ENCODE measurements at places on chromosomes 3 and 15.

GRCh38 chr3:188316723-188317070 lies 162.7 kb downstream of the LPP start:
- no peak for DNase-seq

GRCh38 chr3:16334909-16335308 lies 69.9 kb downstream of the OXNAD1 start:
- no peak for DNase-seq

DNA sequence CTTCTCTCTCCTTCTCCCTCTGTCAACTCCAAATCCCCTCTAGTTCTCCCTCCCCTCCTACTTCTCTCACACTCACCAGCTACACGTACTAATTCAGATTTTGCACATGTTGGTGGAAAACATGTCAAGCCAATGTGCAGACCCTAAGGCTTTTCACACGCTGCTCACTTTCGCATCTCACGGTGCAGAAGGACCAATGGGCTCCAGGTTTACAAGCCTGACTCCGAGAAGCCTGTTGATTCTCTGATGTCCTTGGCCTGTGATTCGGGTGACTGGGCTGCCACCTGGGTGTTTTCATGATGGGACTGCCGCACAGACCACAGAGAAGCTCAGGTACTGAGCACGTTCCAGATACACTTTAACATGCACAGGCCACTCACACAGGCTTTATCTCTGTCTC lies 3.7 kb downstream of the FOXL2NB start:
- DNase-seq: no peak

DNA sequence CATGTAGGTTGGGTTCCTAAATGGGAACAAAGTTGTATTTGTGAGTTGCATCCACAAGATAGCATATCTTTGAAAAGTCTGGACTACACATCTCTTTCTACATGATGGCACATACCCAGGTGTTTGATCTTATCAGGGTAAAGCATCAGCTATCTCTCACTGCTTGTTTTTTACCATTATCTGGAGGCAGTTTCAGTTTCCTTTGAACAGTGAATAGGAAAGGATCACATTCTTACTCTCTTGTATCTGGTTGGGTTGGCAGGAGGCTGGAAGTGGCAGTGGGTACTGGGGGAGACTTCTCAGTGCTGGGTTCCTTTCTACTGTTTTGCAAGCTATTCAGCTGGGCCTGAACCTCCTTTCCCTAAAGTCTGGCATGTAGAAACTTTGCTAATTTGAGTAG lies 4.1 kb downstream of the CEMIP start:
- DNase-seq: no peak

- no peak for DNase-seq
These were observed 6.7 kb downstream of the PCYT1A start for GRCh38 chr3:196280689-196281440.

DNA sequence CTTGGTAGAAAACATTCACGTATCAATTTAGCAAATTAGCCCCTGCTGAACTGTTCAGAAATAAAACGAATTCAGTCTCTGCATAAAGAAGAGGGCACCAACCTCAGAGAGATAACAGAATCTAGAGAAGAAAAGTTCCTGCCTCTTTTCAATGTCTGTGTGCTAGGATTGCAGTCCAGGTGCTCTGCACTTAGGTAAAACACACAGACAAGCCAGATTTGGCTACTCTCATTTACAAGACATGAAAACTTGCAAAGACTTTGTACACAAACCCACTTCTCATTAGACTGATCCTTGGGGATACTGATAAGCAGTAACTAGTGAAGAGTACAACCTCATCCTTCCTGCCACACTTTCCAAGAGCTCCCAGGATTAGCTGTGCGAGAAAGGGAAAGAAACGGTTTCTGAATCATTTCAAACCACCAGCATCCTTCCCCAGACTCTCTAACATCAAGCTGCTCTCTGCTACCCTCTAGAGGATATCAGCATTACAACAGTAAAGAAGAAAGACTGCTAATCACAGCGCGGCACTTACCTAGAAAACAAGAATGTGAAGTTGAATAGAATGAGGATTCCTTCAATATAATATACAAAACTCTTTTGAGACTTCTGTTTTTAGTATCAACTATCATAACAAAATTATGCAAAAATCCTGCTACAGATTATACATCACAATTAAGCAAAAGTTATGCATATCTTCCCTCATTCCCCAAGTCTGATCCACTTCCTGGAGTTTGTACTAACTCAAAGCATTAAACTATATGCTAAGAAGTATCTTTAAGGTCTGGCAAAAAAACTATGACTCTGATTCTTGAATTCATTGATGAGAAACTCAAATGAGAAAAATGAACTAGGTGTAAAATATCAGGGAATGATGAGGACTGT lies 306.4 kb downstream of the MAGI1 start:
- DNase-seq: peak; percentile 93

DNA sequence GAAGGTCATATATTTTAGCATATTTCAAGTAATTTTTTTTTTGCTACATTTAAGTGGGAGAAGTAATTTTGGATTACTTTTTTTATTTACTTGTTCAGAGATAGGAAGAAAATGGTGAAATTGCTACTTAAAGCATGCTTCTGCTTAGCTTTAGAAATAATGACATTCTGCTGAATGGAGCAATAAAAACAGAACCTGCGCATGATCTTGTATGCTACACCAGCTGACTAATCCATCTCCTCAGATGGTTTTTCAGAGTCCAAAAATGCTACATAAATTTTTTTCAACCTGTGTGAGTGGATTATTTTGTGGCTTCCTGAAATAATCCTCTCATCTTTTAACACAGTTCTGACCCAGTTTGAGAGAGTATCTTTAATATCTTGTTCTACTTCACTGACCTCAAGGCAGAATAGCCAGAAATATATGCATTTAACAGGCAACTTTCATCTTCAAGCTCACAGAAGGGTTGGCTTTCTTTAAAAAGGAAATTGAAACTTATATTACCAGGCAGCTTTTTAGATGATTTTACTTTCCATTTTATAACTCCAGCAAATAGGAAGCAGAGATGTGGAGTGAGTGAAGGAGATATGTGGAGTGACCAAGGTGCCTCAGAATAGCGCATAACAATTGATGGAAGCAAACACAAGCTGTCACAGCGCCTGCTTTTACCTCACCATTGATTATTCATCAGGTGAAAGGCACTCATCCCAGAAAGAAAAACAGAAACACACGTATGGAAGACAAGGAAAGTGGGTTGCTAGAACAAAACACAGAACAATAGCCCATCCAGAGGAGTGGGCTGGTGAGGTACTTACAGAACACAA lies 136.6 kb downstream of the TGFBR2 start:
- DNase-seq: no peak

DNA sequence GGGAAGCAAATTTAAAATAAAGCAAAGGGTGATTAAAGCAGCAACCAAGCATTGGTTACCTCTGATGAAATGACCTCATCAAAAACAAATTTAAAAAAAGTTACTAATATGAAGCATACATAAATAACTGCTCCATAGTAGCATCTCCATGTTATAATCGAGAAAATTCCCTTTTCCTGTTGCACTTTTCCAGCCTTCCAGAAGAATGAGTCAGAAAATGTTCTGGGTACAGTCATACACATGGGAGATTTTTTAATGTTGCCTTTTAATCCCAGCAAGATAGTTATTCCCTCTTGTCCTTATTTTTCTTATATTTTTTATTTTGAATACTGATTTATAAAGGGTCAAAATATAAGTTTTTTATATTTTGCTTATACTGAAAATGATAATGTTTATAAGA lies 2.6 kb upstream of the TMCO5A start:
- DNase-seq: no peak

- no peak for DNase-seq
These were observed 355.0 kb upstream of the SEMA6D start for GRCh38 chr15:47362118-47362905.

GRCh38 chr3:50316657-50317242 lies 5.8 kb downstream of the HYAL2 start:
- peak; percentile 65 for DNase-seq

DNA sequence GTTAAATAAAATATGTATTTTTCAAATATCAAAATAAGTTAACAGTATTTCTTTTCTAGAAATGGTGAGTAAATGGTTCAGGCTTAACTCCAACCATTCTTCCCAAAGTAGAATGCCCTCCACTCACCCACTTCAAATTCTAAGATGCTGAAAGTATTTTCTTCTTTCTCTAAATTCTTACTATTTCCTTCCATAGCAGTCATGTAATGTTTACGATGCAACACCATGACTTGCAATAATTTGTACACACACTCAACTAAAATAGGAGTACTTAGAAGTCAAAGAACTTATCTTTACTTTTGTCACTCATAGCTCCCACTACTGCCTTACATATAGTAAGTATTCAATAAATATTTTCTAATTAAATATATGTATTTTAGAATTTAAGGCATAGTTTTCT lies 65.0 kb downstream of the AQR start:
- DNase-seq: no peak

All from eye (tissue), 1 donor.